K562 (cell line): ENCODE measurements at places on chromosomes 16 and 17. TPM values are rescaled to one million over a fixed set of nuclear protein-coding genes. Genes with fewer than 3 reads are reported as not detected.

DYNLRB2 gene
- not detected in 2 replicates for total RNA-seq

BTBD17 gene
- total RNA-seq: not detected in 2 replicates

KCNH4 gene
- 1.8 and 2.0 TPM in 2 replicates for total RNA-seq

VPS35 gene
- total RNA-seq: 84.4 and 87.3 TPM in 2 replicates
